ENCODE measurements at places on chromosomes 5 and 9.

DNA sequence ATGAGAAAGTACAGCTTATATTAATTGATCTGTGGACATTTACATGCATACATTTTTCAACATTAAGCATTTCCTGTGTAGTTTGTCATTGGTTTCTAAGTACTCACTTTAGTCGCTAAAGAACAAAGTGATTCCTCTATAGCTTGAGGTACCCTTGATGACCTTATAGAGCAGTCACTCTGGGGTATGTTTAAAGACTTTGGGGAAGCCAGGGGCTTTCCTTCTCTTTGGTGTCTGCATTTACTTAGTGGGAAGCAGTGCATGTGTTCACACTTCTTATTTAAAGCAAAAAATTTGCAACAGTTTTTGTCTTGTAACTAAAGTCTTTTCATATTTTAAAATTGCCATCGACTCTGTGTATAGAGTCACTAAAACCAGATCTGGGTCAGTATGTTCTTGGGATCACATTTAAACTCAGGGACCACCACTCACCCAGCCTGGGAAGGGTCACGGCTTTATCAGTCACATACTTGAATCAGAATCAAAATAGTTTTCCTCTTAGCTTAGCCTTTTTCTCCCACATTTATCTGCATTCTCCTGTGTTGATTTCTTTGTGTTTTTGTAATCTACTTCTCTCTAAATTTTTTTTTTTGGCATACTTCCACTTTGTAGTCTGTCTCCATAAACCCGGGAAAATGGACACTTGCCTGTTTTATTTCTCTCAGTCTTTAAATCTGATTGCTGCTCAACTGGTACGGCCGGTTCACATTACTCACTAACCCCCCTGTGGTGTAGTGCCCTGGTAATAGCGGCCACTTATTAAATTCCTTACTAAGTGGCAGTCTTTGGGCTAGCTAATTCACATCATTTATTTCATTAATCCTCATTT lies 143.9 kb upstream of the FBN2 start:
- DNase-seq, result no peak

DNA sequence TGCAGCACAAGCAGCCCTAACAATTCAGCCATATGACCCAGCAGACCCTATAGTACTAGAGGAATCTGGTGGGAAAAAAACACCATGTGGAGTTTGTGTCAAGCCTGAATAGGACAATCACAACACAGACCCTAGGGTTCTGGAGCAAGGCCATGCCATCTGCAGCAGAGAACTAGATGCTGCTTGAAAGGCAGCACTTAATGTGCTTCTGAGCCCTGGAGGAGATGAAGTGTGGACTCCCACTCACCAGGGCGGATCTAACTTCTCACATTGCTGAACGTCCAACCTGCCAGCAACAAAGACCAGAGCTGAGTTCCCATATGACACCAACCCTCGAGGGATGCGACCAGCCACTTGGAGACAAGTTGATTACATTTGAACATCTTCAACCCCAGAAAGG lies 43.2 kb downstream of the GABBR2 start:
- DNase-seq, result no peak

- no peak for DNase-seq
These were observed 38.2 kb upstream of the ARSB start for GRCh38 chr5:79023348-79023747.

GRCh38 chr5:110269478-110270142 lies 456.9 kb downstream of the TMEM232 start:
- DNase-seq, result no peak

- no peak for DNase-seq
These were observed 138.8 kb downstream of the PAM start for GRCh38 chr5:102893942-102894341.

GRCh38 chr5:127029581-127030258 lies 638 bp downstream of the MARCHF3 start:
- DNase-seq, result peak; percentile 9

- DNase-seq, result no peak
These were observed 387.8 kb downstream of the GADD45G start for GRCh38 chr9:89992326-89993198.

GRCh38 chr5:122126177-122126755 lies 3.1 kb upstream of the ZNF474 start:
- no peak for DNase-seq

DNA sequence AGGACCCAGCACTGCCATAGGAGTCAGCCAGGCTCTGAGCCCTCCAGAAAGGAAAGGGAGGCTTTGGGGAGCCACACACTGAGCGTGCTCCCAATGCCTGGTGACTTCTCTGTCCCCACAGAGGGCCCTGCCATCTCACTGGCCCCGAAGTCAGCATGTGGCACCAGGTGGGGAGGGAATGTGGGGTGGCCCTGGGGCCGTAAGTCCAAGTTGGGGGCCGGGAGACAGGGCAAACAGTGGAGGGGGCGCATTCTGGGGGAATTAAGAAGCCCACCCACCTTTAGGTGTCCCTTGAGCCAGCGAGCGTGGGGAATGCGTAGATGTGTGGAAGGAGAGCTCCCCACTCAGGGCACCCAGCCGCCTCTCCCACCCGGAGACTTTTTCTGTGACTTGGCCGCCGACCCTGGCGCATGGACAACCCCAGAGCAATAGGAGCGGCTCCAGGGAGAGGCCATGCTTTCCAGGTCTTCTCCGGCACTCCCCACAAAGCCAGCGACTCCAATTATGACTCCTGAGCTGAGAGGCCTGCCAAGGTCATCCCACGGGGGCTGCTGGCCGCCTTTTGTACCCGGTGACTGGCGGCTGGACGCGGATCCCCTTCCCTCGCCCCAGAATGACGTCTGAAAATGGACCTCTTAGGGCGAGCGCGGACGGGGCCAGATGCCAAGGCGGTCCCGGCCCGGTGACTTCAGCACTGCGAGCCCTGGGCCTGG lies 9.8 kb downstream of the IRX1 start:
- DNase-seq, result no peak

DNA sequence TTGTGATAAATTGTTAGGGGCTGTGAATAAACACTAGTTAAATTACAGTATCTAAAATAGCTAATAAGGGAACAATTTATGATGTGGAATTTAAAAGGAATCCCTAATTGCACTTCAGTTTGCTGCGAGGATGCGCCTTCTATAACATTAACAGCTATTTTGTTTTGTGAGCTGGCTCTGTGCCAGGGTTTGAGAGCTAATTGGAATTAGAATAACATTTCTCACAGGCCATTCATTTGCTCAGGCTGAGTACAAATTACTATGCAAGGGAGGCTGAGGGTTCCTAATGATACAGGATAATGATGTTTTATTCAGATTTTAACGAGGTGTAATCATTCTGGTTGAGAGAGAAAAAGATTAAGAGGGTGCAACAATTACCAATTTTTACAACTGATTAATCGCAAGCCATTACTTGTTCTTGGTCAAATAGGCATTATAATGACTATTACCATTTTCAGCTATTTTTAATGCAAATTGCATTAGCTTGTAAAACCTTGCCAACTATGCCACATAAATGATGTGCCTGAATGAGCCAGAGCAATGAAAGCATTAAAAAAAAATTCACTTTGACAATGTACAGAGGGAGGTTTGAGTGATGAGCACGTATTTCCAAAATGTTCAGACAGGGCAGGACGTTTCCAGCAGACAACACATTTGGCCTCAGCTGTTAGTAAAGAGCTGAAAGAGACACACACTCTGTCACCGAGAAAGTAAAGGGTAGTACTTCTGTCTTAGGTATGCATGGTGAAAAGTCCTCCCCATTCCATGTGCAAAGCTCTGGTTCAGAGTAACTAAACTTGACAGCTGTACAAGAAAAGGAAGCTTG lies 576.5 kb downstream of the TLE1 start:
- DNase-seq, result no peak

GRCh38 chr5:40165789-40166728 lies 513.7 kb upstream of the PTGER4 start:
- DNase-seq, result no peak

- no peak for DNase-seq
These were observed 131.1 kb downstream of the OLFM1 start for GRCh38 chr9:135218331-135219225.

GRCh38 chr5:765948-766631 lies 18.4 kb downstream of the ZDHHC11B start:
- no peak for DNase-seq

- no peak for DNase-seq
These were observed 60.7 kb upstream of the BOD1 start for GRCh38 chr5:173677125-173677672.

All from activated naive CD4-positive, alpha-beta T cell (primary cell).